Stimulated activated CD8-positive, alpha-beta memory T cell treated with anti-CD3 and anti-CD28 coated beads, Interleukin-4, amount 100 ng/mL, for 48 hours (primary cell): ENCODE measurements at places on chromosomes 2 and 18.

DNA sequence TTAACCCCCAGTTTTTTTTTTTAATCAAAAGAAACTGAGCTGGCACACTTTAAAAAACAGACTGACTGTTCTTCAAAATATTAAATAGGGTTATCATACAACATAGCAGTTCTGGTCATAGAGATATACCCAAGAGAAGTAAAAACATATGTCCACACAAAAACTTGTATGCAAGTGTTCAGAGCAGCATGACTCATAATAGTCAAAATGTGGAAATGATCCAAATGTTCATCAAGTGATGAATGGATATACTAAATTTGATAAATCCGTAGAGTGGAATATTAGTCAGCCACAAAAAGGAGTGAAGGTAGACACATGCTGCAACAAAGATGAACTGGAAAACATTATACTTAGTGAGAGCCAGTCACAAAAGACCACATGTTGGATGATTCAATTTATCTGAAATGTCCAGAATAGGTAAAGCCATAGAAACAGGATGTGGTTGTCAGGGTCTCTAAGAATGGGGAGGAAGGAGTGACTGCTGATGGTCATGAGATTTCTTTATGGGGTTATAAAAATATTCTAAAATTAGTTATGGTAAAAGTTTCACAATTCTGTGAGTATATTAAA is 5.1 kb downstream of the SMIM21 start:
- DNase-seq, result no peak

GRCh38 chr2:143355870-143356269 is 226.7 kb downstream of the ARHGAP15 start:
- no peak for DNase-seq

GRCh38 chr2:96259497-96259921 is 6.3 kb downstream of the TMEM127 start:
- no peak for DNase-seq

GRCh38 chr2:12271589-12271984 is 445.1 kb upstream of the TRIB2 start:
- DNase-seq, result no peak

DNA sequence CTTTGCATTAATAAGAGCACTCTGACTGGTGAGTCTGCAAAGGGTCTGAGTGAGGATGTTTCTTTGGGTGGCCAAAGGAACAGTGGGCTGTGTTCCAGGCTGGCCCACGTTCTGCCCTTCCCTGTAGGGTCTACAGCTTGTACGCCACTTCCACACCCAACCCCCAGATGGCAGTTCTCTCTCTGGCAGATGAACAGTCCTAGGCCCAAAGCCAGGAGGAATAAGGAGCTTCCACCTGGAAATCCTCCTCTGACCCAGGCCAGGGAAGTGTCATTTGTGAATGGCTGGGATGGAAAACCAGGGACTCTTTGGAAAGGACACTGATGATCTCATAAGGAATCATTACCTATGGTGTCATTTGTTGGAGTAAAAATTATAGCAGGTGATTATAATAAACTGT is 6.6 kb downstream of the OTOF start:
- DNase-seq, result no peak

DNA sequence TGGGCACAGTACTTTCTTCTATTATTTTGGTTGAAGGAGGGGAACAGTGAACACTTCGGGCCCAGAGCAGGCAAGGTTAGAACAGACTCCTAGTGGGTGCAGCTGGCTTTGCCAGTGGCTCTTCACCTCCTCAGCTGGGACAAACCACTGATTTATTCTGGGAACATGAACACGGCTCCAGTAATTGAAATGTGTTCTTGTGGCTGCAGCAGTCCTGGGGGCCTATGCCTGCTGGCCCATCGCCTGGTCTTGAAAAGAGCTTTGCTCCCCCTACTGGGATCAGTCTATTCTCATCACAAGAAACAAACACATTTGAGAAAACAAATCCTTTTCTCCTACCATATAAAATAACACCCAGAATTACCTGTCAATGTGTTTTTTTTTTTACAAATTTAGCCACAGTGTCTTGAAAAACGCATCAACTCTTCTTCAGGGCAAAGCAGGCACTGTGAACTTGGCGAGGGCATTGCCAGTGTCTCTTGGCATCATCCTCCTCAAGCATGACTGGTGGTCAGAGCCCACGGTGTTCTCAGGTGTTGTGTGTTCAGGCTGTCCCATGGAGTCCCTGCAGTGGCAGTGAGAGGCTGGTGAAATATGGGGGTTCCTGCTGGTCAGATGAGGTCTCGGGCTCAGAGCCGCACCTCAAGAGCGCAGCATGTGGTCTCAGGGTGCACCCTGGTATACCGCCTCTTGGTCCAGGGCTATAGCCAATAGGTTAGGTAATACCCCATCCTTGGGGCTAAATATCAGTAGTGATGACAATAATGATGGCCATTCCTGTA is 51.3 kb downstream of the RNF144A start:
- DNase-seq, result no peak

DNA sequence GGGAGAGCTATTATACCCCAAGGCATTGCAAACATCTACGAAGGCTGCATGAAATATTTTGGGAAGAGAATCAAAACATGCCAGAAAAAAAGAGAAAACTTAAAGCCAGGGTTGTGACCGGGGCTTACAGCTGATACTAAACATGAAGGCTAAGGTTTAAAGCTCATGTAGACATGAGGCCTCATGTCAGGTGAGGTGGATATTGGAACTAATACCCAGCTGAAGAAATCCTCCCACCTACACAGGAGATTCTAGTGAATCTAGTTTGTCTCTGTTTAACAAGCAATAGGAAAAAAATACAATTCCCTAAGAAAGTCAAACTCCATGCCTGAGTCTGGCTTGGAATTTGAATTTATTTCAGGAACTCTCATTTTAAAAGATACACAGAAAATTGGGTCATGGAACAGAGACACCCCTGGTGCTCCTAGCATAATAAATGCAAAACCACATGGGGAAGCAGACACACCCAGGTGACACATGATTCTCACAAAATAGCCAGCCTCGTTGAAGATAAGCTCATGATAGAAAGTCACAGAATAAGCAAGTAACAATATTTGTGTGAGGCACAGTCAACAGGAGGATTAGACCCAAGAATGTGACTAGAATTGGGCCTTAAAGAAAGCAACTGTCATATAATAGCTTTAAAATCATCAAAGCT is 42.2 kb downstream of the UPP2 start:
- no peak for DNase-seq
